ENCODE measurements at places on chromosomes 2 and 18.
A peak's percentile ranks its signal among the peaks of the same experiment; 100 is the strongest.

DNA sequence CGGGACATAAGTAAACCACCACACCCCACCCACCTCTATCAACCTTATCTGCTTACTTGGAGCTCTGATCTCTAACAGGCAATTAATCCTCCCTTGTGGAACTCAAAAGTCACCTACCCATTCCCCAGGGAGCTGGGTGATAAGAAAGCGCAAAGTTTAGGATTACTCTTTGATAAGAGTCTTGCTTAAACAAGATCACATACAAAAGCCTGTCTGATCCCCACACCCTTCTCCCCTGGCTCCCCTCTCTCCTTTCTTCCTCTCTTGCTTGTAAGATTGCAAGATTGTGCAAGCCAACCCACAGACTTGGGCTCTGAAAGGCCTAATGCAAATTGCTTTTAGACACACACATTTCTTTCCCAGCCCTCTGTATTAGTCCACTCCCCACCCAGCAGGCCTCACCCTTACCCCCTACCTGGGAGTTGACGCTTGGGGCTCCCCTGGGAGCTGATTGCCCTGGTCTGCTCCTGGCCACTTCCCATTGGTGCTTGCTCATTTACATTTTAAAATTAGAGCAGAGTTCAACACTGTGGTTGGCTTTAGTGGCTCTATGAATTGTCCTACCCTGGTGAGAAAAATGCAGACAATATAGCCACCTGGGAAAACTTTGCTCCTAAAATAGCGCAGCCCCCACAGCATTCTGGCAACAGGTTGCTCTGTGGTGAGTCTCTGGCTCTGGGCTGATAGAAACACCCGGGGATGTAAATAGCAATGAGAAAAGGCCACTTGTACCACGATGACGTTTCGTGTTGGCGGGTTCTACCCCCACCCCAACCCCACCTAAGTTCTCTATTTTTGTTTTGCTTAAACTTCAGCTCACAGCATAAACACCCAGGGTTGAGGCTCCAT lies 92.8 kb upstream of the MSH2 start:
- peak; percentile 62 for DNase-seq

DNA sequence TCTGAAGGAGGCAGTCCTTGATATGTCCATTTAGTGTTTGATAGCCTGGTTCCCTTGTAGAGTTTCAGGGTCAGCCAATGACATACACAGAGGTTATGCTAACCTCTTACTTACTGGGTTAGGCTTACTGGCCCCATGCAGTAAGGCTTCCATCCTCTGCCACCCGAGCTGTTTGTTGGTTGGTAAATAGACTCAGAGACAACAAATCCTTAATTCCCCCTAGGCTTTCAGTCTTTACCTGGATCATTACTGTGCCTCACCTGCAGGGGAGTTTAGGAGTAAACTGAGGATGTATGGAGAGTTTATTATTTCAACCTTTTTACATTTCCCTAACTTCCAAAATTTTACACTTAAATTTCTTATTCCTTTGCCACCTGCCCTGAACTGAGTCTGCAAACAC lies 452.7 kb upstream of the HNMT start:
- DNase-seq: no peak

- peak; percentile 54 for DNase-seq
Measured at GRCh38 chr2:64447317-64448040, 6.5 kb upstream of the LGALSL start.

DNA sequence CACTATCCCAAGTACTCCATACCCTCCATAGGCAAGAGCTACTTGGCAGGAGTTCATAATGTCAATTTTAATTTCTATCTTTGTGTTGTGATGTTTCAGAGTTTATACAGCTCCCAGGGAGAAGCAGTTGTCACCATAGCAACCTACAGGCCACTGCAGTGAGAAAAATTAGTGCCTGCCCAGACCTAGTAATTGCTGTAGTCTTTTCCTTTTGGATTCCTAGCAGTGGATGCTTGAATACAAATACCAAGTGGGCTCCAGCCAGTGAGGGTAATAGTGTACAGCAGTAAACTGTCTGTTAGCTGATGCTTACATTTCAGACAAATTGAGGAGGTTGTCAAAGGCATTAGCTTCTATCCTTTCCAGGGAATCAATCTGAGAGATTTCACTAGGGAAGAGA lies 26.7 kb downstream of the LHCGR start:
- DNase-seq: no peak

- no peak for DNase-seq
Measured at GRCh38 chr2:26609205-26609631, 31.9 kb downstream of the CIB4 start.

Measured in fibroblast of lung (primary cell).